Tibial nerve (tissue), 4 donors: ENCODE measurements at places on chromosomes 7 and 10. TPM values are rescaled to one million over a fixed set of nuclear protein-coding genes. Genes with fewer than 3 reads are reported as not detected.

- no peak for DNase-seq
Observed at GRCh38 chr7:105621617-105622016, 40.3 kb upstream of the EFCAB10 start.

Gene LRRC17
- total RNA-seq = 2.6 TPM

DNA sequence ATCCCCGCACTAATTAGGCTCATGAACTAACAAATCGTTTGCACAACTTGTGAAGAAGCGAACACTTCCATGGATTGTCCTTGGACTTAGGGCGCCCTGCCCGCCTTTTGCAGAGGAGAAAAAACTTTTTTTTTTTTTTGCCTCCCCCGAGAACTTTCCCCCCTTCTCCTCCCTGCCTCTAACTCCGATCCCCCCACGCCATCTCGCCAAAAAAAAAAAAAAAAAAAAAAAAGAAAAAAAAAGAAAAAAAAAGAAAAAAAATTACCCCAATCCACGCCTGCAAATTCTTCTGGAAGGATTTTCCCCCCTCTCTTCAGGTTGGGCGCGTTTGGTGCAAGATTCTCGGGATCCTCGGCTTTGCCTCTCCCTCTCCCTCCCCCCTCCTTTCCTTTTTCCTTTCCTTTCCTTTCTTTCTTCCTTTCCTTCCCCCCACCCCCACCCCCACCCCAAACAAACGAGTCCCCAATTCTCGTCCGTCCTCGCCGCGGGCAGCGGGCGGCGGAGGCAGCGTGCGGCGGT is at the start of gene EMX2:
Gene EMX2, plus strand, starts transcription at position 41 of the 519 bp plus-strand sequence. CDS start 522 bp downstream, outside the sequence.
- DNase-seq = no peak

DNA sequence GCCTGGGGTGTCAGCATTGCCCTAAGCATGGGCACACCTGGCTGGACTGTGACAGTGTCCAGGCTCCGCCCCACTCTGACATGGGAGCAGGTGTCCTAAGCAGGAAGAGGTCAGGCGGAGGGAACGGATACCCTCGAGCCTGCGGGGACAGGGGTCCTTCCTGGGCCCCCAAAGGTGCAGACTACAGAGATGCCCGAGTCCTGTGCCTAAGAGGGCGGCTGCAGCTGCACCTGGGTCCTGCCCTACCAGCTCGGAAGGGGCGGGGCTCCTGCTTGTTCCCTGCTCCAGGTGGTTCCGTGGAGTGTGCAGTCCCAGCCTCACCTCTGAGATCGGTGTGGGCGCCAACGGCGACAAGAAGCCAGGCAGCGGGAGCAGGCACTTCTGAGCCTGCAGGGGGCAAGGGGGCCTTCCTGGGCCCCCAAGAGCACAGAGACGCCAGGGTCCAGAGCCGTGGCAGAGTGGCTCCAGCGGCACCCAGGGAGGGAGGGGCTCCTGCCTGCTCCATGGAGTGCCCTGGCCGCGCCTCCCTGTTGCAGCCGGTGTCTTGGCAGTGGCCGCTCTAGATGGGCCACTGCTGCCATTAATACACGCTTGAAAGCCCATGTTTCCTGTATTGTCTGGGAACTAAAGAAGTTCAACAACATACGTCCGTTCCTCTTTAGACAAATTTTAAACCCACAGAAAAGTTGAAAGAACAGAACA is 64.5 kb upstream of the CACNA2D1 start:
- no peak for DNase-seq

Gene TLX1
- not detected for total RNA-seq

GRCh38 chr7:150389532-150389816 is 10.3 kb downstream of the ZNF775 start:
- DNase-seq = no peak

DNA sequence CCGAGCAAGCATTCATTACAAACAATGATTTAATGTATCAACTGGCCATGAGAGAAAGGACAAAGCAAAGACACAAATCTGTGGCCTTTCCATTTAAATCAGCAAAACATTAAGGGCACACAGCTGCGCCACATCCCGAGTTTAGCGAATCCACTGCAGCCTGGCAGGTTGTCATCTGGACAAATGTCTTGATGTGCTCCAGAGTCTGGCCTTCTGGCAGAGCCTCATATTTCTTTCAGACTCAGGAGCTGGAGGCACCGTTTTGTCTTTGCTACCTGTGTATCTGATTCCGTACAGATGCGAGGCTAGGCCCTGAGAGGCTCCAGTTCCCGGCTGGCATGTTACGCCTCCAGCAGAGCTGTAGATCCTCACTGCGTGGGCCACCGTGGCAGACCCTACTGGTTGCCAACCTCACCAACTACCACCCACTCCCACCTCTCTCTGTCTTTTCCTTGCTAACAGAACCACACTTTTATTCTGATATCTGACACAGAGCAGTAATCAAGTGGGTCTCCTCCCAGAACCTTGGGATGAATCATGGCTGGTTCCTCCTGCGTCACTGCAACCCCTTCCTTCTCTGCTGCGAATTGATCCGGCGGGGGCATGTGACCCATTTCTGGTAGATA is 40.9 kb upstream of the EFCAB10 start:
- DNase-seq = no peak

DNA sequence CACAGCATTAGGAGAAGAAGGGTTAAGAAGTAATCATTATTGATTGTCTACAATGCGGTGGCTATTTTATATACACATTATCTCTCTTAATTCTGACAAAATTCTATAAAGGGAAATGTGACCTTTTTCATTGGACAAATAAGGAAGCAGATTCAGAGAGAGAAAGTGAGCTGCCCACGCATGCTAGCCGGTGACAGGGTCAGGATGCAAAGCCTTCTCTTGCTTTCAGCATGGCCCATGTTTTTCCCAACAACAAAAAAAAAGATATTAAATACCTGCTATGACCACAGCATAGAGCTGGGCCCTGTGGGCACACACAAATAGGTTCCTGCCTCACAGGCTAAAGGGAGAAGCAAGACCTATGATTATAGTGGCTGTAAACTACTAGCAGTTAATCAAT is 66.8 kb downstream of the PPP1R3C start:
- DNase-seq = no peak

GRCh38 chr7:17706734-17707133 is 233.6 kb downstream of the SNX13 start:
- DNase-seq = peak; percentile 49

- no peak for DNase-seq
Observed at GRCh38 chr7:120729245-120729644, 128.7 kb downstream of the TSPAN12 start.

- no peak for DNase-seq
Observed at GRCh38 chr7:70497793-70498192, 634.2 kb upstream of the GALNT17 start.

DNA sequence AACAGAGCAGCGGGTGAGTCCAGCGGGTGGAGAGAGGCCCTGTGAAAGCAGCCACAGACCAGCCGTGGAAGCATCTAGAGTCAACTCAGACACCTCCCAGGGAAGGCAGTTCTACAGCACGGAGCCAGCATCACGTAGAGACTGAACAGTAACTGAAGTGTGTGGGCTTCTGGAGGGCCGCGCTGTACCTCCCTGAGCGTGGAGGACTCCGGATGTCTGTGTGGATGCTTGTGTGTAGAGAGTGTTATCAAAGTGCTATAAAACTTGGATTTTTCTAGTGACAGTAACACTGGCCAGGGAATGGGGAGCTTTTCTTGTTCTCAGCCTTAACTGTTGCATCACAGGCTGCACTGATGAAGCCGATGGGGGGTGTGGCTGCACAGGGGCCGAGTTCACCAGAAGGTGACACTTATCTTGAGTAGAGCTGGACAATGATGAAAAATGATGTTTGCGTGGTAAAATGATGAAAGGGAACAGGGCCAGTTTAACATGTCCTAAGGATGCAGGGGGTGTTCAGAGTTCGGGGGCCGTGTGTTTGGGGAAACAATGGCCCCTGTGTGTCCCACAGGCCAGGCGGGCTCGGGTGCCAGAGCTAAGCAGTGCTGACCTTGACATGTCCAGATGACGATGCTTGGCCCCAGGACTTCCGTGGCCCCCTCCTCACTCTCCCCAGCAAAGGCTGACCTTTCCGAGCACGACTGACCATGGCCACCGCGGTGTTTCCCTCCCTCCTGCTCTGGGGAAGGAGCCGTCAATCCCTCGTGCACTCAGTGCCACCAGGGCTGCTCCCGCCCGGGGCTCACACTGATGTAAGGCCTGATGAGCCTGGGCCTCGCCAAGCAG is 21.9 kb downstream of the MNX1 start:
- no peak for DNase-seq

Gene CALN1
- 0.22 TPM for total RNA-seq

GRCh38 chr10:58697691-58698090 is 185.0 kb downstream of the BICC1 start:
- DNase-seq = no peak

Gene CC2D2B
- total RNA-seq = 23.7 TPM

DNA sequence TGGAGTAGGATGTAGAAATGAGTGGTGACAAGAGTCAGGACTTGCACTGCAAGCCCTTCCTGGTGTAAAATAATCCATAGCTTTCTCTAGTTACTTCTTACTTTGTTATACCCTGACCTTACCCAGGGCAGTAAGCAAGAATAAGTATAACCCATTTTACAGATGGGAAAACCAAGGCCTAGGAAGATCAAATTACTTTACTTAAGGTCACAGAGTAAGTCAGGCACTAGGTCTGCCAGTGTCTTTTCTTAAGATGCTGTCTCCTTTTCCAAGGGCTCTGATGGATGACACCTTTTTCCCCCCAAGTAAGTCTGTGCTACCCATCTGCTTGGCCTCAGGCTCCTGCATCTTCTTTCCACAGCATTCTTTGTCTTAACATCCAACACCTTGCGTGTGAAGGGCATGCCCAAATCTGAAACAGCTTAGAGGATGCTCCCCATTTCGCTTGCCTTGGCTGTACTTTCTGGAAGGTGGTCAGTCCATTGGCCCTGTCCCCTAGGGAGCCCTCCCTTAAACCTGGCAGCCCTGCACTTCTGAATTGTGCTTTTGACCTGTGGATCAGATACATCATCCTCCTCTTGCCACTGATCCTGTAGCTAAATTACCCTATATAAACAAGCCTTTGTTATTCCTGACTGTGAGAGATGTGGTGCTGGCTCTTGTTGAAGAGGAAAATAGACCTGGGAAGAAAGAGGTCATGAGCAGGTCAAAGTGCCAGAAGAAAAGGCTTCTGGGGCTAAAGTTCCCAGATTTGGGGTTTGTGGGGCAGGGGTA is 168.6 kb downstream of the LRMDA start:
- DNase-seq = no peak

Gene PON3
- 3.1 TPM for total RNA-seq

DNA sequence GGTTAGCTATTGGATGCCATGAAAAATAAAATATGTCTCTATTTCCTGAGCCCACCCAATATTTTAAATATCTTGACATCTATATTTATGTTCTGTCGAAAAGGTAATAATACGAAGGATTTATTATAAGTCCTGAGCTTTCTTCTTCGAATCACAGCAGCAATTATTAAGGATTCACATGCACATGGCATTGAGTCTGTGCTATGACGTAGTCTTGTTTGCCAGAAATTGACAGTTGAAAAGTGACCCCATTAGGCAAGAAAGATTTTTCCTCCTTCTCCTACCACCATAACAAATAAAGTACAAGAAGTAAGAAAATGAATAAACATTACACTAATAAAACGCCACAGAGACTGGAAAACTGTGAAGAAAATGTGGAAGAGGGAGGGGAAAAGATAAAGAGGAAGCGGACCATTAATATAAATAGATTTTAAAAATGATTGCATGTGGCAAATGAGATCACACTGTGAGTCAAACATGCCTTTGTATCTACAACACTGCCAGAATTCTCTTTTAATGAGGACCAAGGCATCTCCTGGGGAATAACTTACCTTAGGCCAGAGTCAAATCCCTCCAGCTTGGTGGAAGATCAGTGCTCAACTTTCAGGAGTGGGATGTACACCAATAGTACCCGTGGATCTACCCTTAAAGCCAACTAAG is 21.6 kb downstream of the FZD1 start:
- DNase-seq = no peak

Gene SPDYE5
- total RNA-seq = not detected

GRCh38 chr10:29482591-29483431 is 152.0 kb downstream of the SVIL start:
- no peak for DNase-seq

Gene LRIT1
- not detected for total RNA-seq

Gene ABLIM1
- total RNA-seq = 373 TPM

DNA sequence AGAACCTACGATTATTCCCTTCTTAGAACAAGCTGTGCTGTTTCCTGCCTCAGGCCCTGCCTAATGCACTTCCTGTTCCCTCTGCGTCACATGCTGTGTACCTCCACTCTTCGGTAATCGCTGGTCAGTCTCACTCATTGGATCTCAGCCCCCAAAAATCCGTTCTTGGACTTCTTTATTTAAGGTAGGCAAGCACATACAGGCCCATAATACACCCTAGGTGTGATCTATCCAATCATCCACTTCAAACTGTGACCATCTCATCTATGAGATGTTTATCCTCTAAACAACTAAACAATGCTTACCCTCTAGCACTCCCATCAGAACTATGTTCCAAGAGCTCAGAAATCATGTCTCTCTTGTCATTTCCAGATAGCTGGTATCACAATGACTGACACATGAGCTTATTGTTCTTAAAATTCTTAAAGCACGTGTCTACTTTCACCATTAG is 83.9 kb downstream of the CADPS2 start:
- DNase-seq = no peak

DNA sequence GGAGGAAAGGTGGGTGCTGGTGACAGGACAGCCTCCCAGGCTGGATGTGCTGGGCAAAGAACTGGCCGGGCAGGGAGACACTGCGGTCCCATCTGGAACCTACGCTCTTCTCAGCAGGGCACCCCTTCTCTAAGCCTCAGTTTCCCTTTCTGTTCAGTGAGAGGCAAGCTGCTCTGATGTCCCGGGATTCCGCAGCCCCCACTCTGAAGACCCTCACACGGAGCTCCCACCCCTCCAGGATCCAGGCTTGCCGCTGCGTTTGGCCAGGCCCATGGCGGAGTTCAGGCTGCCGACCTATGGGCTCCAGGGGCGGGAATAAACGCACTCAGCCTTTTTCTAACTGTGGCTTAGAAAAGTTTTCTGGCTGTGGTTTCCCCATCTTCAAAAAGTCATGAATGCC is 10.2 kb upstream of the INTS1 start:
- DNase-seq = no peak

Gene FERD3L
- total RNA-seq = not detected

Gene CLRN3
- total RNA-seq = not detected

Gene NPTX2
- total RNA-seq = 24.5 TPM

DNA sequence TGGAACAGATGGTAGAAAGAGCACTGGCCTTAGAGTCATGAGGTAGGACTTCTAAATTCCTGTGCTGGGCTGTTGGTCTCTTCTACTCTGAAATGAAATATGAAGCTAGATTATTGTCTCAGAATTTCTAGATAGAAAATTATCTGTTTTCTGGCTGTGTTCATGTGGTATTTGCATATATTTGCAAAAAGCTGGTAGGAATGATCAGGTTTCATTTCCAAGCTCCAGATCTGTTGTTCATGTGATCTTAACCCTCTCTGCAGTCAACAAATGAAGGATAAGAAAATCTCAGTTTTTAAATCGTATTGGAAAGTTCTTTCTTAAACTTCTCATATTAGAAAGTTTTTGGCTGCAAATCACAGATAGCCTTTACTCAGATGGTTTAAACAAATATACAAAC is 248.3 kb downstream of the CDK14 start:
- DNase-seq = no peak

Gene ACADSB
- total RNA-seq = 26.5 TPM
